ENCODE measurements at places on chromosomes 6 and 20.

DNA sequence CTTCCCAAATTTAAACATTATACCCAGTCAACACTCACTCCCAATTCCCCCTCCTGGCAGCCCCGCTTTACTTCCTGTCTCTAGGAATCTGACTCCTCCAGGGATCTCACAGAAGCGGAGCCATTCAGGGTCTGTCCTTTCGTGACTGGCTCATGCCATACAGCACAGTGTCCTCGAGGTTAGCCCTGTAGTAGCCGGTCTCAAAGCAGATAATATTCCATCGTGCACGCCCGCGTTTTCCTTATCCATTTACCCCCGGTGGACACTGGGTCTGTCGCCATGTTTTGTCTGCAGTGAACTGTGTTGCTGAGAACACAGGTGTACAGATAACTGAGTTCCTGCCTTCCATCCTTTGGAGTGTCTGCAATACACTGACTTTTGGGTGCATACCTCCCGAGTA, 95.3 kb downstream of the TTLL2 start:
- no peak for DNase-seq

DNA sequence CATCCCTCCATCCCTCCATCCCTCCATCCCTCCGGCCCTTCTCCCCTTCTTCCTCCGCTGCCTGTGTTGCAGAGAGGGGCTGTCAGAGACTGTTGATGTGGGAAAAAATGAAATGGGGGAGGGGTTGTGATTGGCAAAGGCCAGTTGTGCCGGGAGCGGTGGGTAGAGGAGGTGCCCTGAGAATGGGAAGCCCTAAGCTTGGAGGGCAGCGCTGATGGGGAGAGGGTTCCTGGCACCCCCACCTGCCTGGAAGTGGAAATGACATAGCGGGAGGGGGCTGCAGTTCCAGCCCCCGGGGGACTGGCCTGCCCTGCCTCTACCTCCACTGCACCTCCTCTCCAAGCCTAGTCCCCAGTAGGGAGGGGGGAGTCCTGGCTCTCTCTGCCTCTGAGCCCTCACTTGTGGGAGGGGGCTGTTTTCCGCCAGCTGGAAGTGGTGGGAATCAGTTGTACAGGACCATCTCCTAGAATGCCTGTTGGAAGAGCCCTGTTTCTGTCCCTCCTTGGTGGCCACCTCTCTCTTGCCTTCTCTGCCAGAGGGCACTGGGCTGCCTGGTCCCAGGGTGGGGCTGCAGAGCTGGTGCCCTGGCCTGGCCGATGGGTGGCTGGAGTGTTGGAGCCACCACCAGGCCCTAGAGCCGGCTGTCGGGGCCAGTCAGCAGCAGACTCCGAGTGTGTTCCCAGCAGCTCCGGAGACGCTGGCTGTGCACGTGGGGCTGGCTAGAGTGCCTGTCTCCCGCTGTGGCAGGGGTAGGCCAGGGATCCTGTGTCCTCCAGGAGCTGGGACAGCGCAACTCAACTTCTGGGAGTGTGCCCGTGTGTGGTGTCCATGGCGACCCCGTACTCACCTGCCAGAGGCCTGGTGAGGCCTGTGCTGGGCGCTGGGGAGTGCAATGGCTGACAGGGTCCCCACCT, 1.5 kb downstream of the DLGAP4 start:
- DNase-seq, result no peak

GRCh38 chr6:1895721-1896120, 286.0 kb downstream of the FOXC1 start:
- DNase-seq, result no peak

GRCh38 chr20:36210436-36211021, 25.7 kb upstream of the AAR2 start:
- DNase-seq, result peak; percentile 23

DNA sequence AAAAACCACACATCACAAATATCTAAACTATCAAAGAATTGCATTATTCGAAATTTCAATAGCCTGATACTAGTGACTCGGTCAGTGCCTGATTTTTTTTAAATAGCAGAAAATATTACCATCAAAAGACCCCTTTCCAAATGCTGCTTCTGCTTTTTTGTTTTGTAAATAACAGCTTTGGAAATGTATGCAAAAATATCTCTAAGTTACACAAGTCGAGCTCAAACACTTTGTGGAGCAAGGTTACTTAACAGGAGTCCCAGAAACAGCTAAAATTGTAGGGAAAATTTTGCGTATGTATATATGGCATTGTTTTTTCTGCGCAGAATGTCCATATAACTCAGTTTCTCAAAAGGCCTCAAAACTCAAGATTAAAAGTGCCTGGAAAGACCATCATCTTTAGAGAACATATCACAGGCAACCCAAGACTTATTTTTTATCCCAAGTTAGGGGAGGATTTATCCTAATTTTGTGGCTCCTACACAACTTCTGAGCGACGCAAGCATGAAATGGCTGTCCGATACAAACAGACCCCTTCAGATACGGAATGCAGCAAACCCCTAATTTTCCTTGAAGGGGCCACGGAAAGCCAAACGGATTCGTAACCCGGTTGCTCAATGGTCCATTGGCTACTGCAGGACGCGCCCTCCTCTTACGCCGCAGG, 1.3 kb downstream of the CEP85L start:
- no peak for DNase-seq

GRCh38 chr6:156727715-156728385, 49.3 kb upstream of the ARID1B start:
- DNase-seq, result no peak

DNA sequence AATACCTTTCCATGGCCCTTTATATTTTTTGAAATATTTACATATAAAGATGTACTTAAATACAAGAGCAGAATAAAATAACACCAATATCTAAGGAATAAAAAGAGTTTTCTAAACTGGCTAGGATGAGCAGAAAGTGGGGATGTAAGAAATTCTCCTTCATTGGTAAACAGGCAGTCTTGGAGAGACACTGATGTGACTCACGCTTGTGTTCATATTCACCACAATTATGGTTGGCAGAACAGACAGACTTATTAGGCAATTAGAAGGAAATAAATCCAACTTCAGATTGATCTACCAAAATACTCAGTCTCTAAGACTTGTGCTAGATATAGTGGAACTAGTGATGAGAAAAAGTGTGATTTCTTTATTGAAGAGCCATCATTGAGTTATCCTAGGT, 463.7 kb downstream of the CDC5L start:
- no peak for DNase-seq

DNA sequence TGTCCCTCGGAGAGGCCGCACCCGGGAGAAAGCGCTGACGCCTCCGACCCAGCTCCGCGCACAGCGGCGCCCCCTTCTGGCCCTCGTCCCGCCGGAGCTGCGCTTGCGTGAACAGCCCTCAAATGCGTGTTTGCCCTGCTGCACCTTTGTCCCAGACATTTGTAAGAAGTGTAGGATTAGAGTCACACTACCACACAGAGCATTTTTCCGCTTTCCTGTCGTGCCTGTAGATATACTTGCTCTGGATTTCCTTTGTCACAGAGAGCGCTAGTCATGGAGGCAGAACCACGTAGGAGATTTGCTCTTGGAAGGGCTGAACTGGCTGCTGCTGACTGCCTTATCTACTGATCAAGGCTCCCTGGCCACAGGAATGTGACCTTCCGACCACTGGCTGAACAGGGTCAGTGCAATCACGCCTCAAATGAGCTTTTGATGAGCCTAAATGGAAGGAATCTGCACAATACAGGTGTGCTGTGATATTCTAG, 62.3 kb downstream of the PAX1 start:
- DNase-seq, result peak; percentile 74

- DNase-seq, result no peak
Measured at GRCh38 chr6:139003751-139004150, 15.7 kb upstream of the REPS1 start.

DNA sequence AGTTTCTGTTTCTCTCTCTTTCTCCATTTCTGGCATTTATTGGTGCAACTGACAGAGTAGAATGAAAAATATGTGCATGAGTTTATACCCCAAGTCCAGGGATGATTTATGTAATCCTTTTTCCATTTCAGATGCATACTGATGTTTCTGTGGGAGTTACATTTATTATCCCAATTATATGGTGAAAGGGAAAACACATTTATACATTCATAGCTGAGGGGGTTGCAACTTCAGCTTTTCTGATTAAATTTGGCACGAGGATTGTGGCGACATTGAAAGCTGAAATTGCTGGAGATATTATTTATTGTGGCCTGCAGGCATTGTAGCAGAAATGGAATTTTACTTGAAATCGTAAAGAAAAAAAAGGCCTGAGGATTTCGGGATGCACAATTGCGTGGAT, 31.5 kb upstream of the FNDC1 start:
- no peak for DNase-seq

DNA sequence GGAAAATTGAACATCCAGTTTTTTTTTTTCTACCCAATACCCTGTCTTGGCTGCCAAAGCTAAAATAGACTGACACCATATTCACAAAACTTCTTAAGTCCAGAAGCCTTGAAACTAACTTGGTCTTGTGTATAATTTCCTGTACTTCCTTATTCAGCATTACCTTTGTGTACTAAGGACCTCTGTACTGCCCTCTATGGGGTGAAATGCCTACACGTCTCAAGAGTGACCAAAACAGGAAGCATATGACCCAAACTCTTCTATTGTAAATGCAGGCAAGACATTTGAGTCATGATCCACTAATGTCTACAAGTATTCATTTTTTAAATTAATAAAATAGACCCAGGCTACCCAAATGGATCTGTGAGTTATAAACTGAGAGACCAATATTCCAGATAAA, 50.4 kb downstream of the HMGCLL1 start:
- peak; percentile 58 for DNase-seq

DNA sequence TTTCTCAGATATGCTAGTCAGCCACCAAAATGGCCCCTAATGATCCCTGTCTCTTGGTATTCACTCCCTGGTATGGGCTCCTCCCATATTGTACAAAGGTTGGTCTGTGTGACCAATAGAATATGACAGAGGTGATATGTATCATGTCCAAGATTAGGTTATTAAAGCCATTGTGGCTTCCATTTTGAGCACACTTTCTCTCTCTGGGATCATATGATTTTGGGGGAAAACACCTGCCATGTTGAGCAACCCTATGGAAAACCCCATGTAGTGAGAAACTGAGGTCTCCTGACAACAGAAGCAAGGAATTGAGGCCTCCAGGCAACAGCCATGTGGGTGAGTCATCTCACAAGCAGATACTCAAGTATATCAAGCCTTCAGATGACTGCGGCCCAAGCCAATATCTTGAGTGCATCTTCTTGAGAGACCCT, 7.1 kb upstream of the ZNF318 start:
- no peak for DNase-seq

DNA sequence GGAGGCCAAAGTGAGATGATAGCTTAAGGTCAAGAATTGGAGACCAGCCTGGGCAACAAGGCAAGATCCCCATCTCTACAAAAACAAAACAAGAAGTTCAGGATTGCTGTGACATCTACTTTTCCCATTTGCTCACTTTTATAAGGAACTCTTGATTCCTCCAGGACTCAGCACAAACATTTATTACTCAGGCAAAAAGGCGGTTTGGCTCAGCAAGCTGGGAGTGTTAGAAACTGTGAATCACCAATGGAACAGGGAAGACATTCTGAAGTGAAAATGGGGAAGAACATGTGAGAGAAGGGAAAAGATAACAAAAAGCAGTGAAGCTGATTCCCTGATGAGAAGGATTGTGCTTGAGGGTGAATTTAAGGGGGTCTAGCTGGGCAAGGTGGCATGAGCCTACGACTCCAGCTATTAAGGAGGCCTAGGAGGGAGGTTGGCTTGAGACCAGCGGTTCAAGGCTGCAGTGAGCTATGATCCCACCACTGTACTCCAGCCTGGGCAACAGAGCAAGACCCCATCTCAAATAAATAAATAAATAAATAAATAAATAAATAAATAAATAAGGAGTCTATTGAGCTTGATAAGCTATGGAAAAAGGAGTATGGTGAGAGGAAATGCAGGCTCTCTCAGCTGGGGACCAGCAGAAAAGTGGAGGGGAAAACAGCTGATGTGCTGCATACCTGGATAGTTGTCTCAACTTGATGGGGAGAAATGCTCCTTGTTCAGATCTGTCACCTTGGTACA, 65.4 kb upstream of the HDDC2 start:
- no peak for DNase-seq

GRCh38 chr20:22686097-22686496, 101.7 kb upstream of the FOXA2 start:
- DNase-seq, result no peak

GRCh38 chr6:37491171-37491829, 8.4 kb downstream of the CCDC167 start:
- DNase-seq, result no peak

GRCh38 chr6:44037847-44038542, 89.3 kb downstream of the MRPL14 start:
- DNase-seq, result no peak

DNA sequence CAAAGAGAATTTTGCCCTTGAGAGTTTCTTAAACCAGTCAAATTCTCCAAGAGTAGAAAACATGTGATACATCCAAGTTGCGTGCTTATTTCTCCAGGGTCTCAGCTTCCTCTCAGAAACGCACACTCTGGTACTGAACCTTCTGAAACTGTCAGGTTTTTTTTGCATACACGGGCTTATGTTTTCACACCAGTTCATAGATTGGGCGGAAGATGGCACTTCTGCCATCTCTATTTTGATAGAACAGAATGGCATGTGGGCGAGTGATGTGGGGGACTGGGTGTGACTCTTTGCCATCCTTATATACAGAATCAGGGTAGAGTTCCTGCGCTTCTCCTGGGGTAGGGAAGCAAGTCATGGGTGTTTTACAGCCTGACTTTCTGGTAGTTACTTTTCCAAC, 56.4 kb downstream of the ADTRP start:
- no peak for DNase-seq

DNA sequence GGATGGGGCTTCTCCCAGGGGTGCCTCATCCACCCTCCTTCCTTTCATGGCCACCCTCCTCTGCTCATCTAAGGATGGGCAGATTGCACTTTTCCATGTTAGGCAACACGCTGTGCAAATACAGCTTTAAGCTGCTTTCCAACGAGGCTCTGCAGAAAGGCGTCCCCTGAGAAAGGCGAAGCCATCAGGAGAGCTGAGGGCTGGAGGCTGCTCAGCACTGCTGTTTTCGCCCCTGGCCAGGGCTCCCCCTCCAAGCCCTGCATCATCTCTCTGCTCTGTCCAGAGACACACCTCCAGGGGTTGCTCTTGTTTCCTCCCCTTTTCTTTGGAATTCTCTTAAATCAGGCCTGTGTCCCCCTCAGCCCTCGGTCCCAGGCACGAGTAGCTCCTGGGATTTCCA, 526.1 kb downstream of the CDH26 start:
- DNase-seq, result no peak

GRCh38 chr6:6434151-6434550, 113.7 kb upstream of the F13A1 start:
- no peak for DNase-seq

- no peak for DNase-seq
Measured at GRCh38 chr20:52895235-52895634, 76.9 kb upstream of the TSHZ2 start.

- DNase-seq, result no peak
Measured at GRCh38 chr6:121951918-121952379, 447.5 kb upstream of the HSF2 start.

Measured in T47D (cell line).